ENCODE measurements at places on chromosomes 5 and 9.

- no peak for DNase-seq
These were observed 237.8 kb upstream of the EDIL3 start for GRCh38 chr5:84622461-84622860.

DNA sequence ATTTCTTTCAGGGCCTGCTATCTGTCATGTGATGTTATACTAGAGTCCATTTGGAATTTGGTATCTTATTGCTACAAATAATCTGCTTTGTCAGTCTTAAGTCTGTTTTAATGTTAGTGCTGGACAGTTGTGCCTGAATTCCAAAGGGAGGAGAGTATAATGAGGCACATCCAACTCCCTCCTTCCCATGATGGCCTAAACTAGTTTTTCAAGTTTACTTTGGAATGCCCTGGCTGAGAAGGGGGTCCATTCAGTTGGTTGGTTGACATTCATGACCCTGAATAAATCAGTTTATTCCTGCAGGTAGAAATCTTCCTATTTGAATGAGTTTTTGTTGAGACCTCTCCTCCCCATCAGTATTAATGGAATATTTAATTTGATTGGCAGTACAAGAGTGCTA lies 9.4 kb upstream of the LRRTM2 start:
- no peak for DNase-seq

DNA sequence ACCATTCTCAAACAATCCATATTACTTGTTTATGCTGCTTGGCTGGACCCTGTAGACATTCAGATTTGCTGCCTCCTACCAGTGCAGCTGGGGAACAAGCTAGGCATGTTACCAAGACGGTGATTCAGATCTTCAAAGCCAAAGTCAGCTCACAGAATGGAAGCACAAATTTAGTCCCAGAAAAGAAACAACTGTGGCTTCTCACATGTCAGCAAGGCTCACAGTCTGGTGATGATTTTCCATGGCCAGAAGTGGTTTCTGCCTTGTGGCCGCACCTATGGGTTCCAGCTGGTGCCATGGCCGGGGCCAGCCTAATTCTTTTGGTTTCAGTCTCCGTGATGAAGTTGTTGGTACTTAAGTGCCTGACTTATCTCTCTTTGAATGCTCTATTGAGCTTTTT lies 182.2 kb downstream of the TMC1 start:
- DNase-seq: peak; percentile 17

GRCh38 chr5:88659529-88660263 lies 223.3 kb downstream of the MEF2C start:
- no peak for DNase-seq

GRCh38 chr9:93072383-93072795 lies 13.9 kb downstream of the SUSD3 start:
- DNase-seq: no peak

DNA sequence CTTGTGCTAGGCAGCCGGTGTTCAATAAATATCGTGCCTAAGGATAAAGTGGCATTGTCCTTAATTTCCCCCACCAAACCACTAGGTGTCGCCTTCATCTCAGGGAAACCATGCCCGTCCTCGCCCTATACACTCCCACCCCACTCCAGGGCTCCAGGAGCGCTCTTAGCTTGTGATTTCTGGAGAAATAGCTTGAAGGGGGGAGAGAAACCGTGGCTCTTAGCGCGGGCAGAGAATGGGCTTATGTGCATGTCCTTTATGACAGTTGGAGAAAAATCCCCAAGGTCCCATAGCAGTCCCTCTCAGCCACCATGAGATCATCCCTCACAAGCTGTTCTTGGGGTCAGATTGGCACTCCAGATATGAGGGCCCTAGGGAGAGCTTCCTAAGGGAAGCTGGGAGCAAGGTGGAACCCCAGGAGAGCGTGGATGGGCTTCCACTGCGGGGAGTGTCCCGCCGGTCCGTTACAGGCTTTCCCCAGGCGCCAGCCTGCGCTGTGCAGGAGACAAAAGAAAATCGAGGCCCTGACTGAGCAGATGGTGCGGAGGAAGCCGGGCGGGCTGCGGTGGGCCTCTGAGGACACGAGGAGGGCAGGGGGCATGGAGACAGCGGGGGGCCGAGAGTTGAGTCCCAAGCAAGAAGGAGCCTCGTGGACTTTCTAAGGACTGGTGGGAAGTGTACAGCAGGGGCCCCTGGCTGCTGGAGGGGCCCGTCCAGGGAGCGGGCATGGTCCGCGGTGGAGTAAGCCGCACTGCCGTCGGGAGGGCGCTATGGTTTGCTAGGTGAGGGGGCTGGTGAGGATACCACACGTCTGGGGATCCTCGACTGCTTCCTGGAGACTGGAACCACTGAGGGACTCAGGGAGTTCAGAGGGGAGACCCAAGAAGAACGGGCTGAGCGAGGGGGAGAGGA lies 750 bp upstream of the NPR2 start:
- peak; percentile 55 for DNase-seq

DNA sequence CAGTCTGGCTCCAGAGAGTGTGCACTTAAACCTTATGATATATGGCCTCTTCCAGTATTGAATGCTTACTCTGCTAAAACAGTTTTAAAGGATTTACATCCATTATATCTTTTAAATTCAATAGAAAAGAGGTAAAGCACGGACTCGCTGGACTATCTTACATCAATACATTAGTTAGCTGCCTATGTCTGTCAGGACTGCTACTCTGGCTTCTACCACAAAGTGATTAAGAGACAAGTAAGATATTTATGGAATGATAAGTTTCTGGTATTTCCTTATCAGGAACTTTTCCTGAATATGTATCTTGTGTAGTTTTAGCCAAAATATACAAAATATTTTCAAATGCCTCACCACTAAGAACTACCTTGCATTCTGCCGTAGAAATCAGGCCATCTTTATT lies 295.1 kb downstream of the ISL1 start:
- no peak for DNase-seq

DNA sequence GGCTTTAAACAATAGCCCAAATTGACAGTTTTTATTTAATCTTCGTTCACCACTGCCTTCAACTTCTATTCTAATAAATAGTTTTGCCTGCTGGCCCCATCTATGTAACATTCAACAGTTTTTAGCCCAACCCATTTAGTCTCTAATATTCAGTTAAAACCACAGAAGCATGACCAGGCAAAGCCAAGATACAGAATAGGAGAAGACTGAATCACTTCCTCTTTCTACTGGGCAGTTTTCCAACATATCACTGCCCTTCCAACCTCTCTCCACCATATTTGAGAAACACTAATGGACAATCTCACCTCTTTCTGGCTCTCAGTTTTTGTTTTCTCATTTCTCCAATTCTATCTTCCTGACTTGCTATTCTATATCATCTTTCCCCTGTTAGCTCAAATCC lies 352.9 kb downstream of the DNAH5 start:
- peak; percentile 31 for DNase-seq

Data from AG09309 (cell line).